ENCODE measurements at places on chromosomes 2 and 18. TPM values are rescaled to one million over a fixed set of nuclear protein-coding genes. Genes with fewer than 3 reads are reported as not detected.

GRCh38 chr2:114754907-114755563 is 312.6 kb downstream of the DPP10 start:
- DNase-seq, result no peak

- DNase-seq, result no peak
Measured at GRCh38 chr2:177396703-177397460, 4.3 kb downstream of the AGPS start.

- DNase-seq, result no peak
Measured at GRCh38 chr2:12826781-12827180, 110.0 kb downstream of the TRIB2 start.

- no peak for DNase-seq
Measured at GRCh38 chr18:8959551-8960135, 142.9 kb upstream of the NDUFV2 start.

DNA sequence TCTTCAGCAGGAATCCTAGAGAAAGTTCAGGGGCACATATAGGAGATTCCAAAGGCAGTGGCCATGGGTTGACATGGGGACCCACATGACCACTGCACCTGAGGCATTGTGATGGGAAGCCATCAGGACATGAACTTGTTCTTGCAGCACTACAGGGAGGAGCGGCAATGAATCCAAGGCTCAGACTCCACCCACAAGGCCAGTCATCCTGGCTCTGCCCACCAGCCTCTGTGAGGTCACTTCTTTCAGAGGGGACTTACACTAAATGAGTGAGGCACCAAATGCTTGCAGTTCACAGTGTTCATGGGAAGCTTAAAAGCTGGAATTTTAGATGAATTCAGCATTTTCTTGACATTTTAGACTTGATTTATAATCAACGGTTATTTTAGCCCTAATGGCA is 254.2 kb downstream of the SETBP1 start:
- DNase-seq, result no peak

- no peak for DNase-seq
Measured at GRCh38 chr2:19021100-19021476, 337.3 kb downstream of the OSR1 start.

- no peak for DNase-seq
Measured at GRCh38 chr18:13539050-13539449, 187.3 kb downstream of the FAM210A start.

The POTEI gene
- total RNA-seq, result not detected

The RGPD4 gene
- total RNA-seq, result not detected

The ALK gene
- total RNA-seq, result 0.13 TPM

The SP5 gene
- 0.25 TPM for total RNA-seq

The TTC27 gene
- 19.7 TPM for total RNA-seq

The ARMC9 gene
- total RNA-seq, result 18.2 TPM

The TP53I3 gene
- total RNA-seq, result 45.1 TPM

The ADCYAP1 gene
- total RNA-seq, result 11.1 TPM

The RTP5 gene
- total RNA-seq, result 0.13 TPM
